ENCODE measurements at places on chromosomes 6 and 20.
A peak's percentile ranks its signal among the peaks of the same experiment; 100 is the strongest.

DNA sequence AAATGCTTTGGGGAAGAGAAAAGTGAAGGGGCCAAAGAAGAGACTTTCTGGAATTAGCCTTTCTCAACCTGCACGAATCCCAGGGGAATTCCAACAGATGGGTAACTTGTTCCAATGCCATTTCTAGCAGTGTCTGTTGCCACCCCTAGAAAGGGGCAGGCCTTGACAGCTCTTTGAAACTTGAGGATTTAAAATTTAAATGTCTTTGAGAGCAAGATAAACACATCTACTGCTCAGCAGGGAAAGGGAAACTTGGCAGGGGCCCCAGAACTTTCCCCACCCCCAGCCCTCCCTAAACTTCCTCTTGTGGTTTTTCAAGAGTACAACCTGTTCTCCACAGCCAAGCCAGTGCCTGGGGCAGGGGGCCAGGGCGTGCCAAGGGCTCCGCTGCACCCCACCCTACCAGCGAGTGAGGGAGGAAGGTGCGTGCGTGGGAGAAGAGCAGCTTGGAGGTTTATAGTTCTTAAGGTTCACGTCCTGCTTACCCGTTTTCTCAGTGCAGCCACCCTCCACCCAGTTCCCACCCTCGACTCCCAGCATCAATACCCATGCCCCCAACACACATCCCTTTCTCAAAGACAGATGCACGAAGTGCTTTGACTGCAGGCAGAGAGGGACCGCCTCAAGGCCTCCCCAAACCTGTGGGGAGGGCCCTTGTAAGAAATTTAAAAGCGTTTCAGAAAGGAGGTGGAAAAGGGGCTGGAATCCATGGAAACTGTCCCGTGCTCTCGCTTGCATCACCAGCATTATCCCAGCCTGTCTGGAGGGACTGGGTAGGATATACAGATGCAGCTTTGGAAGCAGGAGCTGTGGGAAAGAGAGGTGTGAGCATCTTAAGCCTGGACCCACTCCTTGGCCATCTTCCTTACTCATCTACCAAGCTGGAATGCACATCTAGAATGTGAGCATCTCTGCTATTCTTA lies 4.5 kb upstream of the TAF8 start:
- peak; percentile 72 for DNase-seq

DNA sequence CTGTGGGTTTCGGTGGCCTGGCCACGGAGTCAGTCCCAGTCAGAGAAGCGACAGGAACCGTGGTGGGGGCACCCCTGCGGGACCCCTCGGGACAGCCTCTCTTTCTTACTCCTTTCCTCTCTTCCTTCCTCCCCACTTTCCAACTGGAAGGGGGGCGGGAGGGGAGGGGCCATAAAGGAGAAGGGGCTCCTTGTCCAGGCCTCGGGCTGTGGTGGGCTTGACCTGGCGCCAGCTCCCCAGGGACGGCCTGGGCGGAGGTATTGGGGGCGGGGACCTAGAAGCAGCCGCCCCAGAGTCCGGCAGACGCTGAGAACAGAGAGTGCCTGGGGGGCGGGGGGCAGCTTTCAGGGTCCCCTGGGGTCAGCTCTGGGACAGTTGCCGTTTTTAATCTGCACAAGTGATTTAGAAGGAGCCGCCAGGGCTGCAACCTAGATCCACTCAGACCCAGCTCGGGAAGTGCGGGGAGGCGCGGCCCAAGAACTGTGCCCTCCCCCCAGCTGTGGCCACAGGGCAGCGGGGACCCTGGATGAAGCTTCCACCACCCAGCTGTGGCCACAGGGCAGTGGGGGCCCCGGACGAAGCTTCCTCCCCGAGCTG lies 6.4 kb upstream of the ABHD16B start:
- DNase-seq = no peak

- DNase-seq = no peak
Observed at GRCh38 chr6:168067081-168067759, 11.8 kb downstream of the FRMD1 start.

GRCh38 chr6:134422426-134423231 lies 104.7 kb upstream of the SGK1 start:
- peak; percentile 95 for DNase-seq

- no peak for DNase-seq
Observed at GRCh38 chr20:16224836-16225235, 348.4 kb downstream of the KIF16B start.

DNA sequence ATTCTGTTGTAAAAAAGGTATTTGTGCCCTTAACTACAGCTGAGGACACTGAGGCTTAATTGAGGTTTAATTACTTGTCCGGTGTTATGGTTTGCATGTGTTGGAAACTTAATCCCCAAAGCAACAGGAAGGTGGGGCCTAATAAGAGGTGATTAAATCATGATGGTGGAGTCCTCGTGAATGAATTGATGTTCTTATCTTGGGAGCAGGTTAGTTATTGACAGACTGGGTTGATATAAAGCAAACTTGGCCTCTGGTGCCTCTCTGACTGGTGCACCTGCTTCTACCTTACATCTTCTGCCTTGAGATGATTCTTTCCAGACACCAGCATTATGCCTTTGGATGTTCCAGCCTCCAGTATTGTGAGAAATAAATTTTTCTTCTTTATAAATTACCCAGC lies 306.5 kb upstream of the HS3ST5 start:
- no peak for DNase-seq

DNA sequence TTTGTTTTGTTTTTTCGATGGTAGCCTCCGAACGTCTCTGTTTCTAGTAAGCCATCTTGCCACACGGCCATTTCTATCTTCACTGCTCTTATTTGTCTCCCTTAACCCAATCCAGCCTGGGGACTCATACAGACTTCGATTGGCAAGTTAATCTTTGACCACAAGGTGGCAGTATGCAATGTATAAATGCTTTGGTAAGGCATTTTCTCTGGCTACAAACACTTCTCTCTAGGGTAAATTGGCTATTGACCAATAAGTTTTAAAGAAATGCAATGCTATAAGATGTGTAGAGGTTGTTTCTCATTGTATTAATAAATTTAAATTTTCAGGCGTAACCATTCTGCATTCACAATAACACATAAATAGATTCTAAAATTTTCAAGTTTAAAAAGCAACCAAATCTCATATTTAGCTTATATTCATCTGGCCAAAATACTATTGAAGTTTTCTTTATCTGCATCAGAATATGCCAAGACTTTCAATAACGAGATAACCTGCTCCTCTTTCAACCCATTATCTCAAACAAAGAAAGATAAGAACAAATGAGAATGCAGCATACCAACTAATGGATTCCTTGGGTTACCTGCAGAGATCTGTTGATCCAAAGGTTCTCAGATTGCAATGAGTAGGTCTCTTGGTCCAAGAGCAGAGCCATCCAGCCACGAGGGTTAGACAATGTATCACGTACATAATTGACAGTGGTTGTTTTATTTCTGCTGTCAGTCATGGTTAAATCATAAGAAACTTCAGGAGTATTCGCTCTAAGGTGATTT lies 231.9 kb downstream of the PKHD1 start:
- DNase-seq = peak; percentile 76

GRCh38 chr6:6559994-6560570 lies 28.4 kb upstream of the LY86 start:
- no peak for DNase-seq

DNA sequence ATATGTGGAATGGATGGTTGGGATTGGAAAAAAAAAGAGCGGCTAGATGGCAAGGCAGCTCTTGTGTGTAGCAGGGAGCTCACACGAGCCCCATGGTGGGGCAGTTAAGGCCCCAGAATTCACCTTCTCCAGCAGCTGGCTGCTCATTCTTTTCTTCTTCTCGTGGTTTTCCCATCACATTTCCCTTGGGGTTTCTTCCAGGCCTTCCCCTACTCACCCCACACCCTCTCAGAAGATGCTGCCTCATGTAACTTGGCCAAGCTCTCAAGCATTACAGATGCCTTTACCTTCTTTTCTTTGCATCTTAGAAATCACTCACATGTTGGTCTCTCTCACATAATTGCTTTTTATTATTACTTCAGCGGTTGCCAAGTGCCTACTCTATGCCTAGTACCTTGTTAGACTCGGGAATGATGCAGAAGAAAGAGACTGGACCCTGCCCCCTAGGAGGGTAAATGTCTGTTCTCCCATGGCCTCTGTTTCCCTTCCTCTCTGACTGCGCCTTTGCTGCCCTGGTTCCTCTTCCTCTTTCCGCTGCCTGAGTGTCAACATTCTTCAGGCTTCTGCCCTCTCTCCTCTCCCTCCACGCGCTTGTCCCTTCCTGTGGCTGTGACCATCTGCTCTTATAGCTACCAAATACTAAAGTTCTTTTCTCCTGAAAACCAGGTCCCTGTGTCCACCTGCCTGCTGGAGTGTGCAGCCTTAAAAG lies 28.6 kb downstream of the PPARD start:
- DNase-seq = peak; percentile 92

- no peak for DNase-seq
Observed at GRCh38 chr6:166851911-166852310, 104.4 kb downstream of the RNASET2 start.

GRCh38 chr20:9180481-9181257 lies 111.8 kb downstream of the PLCB4 start:
- no peak for DNase-seq

Measured in suppressor macrophage treated with lipopolysaccharide for 4 hours (primary cell).